AG08395 (cell line): ENCODE measurements at places on chromosomes 2 and 18.

GRCh38 chr2:169363560-169364150 is 1.3 kb upstream of the LRP2 start:
- peak; percentile 7 for DNase-seq

DNA sequence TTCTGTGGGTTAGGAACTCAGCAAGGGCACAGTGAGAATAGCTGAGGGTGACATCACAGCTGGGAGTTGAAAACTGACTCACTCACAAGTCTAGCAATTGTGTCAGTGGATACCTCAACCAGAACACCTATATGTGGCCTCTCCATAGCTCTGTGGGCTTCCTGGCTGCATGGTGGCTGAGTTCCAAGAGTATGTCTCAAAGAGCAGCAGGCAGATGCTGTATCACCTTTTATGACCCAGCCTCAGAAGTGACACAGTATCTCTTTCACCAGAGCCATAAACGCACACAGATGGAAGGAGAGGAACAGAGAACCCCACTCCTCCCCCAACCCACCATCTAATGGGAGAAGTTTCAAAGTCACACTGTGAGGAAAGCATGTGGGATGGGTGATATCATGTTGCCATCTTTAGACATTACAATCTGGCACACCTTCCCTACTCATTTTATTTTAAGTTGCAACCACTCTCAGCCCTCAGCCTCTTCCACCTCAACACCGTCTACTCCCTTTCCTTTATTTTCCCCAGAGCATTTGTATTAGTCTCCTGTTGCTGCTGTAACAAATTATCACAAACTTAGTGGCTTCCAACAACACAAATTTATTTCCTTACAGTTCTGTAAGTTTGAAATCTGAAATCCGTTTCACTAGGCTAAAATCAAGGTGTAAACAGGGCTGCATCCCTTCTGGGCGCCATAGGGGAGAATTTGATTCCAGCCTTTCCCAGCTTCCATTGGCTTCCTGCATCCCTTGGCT is 134.6 kb upstream of the SPATS2L start:
- peak; percentile 30 for DNase-seq

DNA sequence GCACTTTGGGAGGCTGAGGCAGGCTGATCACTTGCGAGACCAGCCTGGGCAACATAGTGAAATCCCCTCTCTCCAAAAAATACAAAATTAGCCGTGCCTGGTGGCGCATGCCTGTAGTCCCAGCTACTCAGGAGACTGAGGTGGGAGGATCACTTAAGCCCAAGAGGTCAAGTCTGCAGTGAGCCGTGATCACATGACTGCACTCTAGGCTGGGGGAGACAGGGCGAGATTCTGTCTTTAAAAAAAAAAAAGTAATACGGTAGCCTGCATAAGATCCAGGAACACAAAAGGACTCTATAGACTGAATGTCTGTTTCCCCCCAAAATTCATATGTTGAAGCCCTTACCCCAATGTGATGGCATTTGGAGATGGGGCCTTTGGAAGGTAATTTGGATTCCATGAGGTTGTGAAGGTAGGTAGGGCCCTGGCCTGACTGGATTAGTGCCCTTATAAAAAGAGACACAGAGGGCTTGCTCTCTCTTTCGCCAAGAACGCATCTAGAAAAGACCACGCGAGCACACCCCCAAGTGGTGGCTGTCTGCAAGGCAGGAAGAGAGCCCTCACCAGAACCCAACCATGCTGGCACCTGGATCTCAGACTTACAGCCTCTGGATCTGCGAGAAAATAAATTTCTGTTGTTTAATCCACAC is 17.0 kb downstream of the MBOAT2 start:
- no peak for DNase-seq

GRCh38 chr18:47512726-47513435 is 261.4 kb upstream of the SKOR2 start:
- DNase-seq: no peak

GRCh38 chr2:33134086-33134771 is 187.5 kb downstream of the LTBP1 start:
- peak; percentile 89 for DNase-seq

GRCh38 chr2:197641666-197642065 is 33.7 kb downstream of the RFTN2 start:
- DNase-seq: no peak

GRCh38 chr18:34709750-34710441 is at the start of gene DTNA:
Gene DTNA, plus strand, starts transcription at chr18:34710298. Its CDS starts 45,679 bp downstream, at chr18:34755977.
- DNase-seq: peak; percentile 70

- no peak for DNase-seq
Observed at GRCh38 chr2:239261796-239262483, 138.9 kb downstream of the HDAC4 start.

GRCh38 chr18:2983296-2983695 is 29.6 kb downstream of the LPIN2 start:
- no peak for DNase-seq

GRCh38 chr2:173033084-173033483 is 42.6 kb upstream of the MAP3K20 start:
- DNase-seq: peak; percentile 38

- DNase-seq: no peak
Observed at GRCh38 chr2:235848055-235848454, 320.1 kb downstream of the GBX2 start.

DNA sequence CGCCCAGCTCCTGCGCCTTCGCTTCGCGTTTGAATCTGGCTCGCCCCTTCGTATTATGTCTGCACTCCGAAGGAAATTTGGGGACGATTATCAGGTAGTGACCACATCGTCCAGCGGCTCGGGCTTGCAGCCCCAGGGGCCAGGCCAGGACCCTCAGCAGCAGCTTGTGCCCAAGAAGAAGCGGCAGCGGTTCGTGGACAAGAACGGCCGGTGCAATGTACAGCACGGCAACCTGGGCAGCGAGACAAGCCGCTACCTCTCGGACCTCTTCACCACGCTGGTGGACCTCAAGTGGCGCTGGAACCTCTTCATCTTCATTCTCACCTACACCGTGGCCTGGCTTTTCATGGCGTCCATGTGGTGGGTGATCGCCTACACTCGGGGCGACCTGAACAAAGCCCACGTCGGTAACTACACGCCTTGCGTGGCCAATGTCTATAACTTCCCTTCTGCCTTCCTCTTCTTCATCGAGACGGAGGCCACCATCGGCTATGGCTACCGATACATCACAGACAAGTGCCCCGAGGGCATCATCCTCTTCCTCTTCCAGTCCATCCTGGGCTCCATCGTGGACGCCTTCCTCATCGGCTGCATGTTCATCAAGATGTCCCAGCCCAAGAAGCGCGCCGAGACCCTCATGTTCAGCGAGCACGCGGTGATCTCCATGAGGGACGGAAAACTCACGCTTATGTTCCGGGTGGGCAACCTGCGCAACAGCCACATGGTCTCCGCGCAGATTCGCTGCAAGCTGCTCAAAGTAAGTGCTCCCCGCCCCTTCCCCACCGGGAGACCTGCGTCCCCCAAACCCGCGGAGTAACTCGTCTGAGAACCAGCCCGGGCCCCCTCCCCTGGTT is 453 bp downstream of the KCNJ3 start:
- DNase-seq: no peak

DNA sequence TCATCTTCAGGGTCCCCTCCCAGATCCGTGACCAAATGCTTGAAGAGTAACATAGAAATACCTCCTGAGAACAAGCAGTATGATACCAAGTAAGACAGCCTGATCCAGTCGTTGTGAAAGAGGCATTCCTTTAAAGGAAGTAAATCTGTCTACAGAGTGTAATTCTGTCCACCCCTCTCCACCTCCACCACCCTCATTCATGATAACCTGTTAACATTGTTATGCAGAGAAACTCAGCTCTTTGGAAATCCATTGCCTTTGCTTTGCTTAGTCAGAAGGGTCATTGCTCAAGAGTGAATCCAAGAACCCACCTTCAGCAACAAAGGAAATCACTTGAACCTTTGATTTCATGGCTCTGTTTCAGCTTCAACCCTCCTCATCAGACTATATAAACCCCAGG is 155.6 kb downstream of the CYP26B1 start:
- DNase-seq: no peak

GRCh38 chr2:237162959-237163358 is 77.3 kb downstream of the COPS8 start:
- DNase-seq: no peak

DNA sequence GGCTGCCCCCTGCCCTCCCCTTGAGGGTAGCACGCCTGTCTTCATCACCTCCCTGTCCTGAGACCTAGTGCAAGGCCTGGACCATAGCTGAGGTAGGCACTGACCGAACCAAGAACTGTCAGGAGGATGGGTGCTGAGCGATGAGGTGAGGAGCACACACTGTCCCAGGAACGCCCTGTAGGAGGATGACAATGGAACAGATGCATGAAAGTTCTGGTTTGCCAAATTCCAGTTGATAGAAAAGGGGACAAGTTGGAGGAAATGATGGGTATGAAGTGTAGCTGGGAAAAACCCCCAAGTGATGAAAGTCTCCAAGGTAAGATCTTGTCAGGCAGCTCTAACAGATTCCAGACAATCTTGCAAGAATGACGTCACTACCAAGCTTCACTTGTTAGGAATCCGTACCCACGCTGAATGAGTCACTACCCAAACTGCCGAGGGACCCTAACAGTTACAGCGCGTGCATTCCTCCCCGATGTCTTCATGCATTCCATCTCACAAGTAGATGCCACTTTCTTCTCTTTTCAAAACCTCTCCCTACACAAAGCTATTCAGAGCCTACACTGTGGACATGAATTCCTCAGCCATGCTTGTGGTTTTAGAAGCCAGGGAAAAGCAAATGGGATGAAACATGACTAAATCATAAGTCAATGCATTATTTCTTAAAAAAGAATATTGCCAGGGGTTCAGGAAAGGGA is 27.6 kb downstream of the MRPL33 start:
- peak; percentile 96 for DNase-seq

DNA sequence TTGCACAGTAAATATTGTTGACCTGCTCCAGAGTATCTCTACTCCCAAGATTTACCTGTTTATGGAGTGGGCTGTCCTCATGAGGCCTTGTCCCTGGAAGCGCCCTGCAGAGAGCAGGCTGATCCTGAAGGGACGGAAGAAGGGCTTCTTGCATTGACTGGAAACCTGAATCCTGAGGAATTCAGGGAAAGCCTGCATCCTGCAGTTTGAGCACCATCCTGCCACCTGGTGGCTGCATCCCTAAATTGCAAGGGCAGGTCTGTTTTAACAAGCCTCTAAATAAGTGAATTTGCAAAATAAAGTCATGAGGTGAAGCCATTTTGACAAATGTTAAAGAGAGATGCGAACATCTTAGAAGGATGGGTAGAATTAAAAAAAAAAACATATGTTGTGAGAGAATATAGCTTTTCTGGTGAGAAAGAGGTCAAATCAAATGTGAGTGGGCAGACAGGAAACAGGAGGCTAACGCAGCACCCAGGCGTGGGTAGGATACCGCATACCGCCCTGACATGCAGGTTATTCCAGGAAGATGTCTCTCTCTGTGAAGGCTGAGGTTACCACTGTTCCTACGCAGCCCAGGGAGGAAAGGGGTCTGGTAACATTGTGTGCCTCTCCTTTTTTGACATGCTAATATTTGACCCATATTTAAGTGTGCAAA is 754.9 kb downstream of the RNF144A start:
- no peak for DNase-seq

DNA sequence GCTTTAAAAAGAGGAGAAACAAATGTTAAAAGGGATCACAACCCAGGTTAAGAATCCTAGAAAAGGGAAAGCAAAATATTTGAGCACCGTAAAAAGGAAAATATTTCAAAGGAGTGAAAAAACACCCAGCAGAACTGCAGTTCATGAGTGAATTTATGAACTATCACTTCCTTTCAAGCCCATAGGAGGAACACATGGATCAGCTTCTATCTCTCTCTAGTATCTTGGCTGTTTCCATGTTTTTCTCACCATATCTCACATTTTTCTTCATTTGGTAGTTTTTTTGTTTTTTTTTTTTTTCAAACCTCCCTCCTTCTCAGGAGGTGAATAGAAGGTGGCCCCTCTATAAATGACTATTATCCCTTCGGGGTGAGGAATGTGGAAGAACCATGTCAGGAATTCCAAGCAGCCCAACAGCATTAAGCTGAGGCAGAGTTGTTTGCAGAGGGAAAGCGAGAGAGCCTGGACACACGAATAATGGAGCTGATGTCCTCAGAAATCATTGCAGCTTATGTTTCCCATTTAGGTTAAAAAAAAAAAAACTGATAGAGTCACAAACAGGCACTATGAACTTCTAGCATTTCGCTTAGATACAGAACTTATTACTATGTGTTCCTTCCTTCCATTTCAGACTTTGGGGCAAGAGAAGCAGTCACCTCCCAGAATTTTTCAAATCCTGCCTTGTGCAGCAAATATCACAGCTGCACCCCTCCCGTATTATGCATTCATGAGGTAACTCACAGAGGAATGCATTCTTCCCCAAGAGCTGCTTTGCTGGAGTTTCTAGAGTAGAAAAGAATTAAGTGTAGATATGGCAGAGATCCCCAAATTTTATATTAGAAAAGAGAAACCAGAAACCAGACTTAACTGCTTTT is 315.6 kb downstream of the IRS1 start:
- peak; percentile 10 for DNase-seq

DNA sequence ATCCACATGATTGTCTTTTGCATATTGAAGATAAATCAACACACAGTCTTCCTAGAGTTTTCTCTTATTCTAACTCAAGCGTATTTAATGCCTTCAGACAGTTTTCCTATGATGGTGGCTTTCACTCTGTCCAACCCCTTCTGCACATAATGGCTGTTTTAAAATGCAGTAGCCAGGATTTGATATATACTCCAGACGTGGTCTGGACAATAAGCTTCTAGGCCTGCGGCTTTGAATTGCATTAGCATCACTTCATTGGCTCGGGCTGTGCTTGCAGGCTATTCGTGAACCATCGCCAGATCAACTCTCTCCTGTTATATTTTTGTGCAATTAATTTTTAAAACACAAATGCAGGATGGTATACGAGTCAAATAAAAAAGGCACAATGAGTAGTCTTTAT is 235.3 kb downstream of the BCL2 start:
- no peak for DNase-seq

DNA sequence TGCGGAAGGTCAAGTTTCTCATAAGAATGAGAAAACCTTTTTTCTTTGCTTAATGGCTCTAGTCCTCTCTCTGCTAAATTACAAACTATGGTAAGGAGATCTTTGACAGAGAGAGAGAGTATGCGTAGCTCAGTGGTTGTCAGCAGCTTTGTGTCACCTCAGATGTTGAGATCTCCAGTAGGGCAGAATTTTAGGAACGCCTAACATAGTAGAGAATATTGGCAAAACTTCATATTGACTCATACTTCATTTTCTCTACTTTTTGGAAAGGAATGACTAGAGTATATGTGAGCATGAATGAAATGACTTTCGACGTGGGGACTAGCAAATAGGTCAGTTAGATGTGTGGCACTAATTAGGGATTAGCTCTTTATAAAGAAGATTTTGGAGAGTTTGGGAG is 64.0 kb downstream of the WDR7 start:
- no peak for DNase-seq

DNA sequence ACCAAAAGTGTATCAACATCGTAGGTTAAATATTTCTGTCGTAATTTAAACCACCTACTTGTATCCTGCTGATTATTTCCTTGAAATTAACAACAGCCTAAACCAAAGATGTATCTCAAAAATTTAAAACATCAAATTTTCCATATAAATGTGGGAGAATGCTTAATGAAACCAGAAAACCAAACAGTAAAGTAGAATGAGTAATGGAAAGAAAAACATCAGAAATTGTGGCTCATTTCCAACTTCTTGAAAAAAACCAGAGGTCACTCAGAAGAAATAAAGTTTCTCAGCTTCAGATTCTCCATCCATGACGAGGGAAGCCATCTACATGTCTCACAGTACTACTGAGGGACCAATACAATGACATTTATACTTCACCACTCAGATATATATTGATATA is 296.5 kb downstream of the NOL4 start:
- no peak for DNase-seq

GRCh38 chr2:39697454-39697853 is 31.7 kb downstream of the TMEM178A start:
- no peak for DNase-seq
